Astrocyte of the hippocampus (primary cell): ENCODE measurements at places on chromosomes 5 and 9.

DNA sequence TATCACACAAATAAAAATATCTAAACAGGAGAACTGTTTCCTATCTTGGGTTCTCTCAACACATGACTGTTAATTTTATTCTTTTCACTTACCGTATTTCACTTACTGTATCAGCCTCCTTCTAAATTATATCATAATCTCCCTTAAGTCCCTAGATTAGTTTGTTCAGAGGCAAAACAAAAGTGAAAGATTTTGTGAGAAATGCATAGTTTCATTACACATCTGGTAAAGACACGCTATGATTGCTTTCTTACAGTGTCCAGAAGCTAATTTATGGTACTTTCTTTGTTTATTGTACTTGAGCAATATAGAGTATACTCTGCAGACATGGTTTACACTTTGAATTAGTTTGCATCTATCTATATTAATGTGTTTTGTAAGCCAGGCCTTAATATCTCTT is 159.7 kb upstream of the TLX3 start:
- no peak for DNase-seq

DNA sequence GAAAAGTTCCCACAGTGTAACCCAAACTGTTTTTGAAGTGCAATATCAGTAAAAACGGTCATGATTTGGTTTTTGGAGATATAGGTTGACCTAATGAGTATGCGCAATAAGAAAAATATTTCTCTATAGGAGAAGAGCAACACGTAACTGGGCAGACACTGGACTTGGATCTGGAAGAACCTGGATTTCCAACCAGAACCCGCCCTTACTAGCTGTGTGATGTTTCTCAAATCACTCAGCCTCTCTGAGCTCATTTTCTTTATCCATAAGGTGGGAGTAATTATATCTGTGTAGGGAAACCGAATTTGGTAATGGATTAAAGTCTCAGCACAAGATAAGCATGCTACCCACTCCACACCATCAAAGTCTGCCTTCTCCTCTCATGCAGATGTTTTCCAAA is 169.1 kb downstream of the COL23A1 start:
- no peak for DNase-seq

DNA sequence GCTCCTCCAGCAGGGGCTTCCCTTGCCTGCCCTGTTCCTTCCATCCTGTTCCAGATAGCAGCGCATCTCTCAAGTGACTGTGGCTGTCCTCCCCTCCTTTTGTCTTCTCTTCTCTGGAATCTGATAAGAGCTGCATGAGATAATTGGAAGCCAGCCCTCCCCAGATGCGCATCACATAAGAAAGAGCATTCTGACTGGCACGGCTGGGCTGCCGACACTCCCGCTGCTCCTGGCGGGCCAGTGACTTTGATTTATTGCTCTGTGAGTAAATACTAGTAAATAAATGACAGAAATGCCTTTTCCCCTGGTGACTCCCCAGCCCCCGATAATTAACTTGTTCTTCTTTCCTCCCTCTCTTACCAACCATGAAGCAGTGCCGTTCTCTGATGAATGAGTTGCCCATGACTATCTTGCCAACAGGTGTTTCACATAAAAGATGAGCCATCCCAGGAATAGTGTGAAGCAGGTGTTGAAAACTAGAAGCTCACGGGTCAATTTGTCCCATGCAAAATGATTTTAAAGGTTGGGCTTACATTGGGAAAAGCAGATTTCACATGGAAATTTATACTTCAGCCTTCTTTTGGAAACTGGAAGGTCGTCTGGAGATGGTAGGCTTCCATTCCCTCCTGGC is 212.3 kb downstream of the ERCC6L2 start:
- no peak for DNase-seq

- no peak for DNase-seq
These were observed 156.1 kb downstream of the LURAP1L start for GRCh38 chr9:12930906-12931305.

DNA sequence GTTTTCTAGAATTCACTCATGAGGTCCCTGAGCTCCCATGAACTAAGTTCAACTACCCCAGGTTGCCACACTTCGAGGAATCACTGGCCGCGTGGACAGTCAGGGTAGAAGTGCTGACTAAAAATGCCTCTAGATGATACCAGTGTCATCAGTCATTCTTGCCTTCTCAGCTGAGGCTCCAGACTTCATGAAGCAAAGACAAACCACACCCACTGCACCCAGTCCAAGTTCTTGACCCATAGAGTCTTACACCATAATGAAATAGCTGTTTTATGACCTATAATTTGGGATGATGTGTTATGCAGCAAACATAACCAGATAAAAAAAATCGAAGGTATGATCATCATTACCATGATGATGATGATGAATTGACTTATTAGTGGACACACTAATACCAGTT is 632.9 kb upstream of the TLE4 start:
- DNase-seq: no peak

DNA sequence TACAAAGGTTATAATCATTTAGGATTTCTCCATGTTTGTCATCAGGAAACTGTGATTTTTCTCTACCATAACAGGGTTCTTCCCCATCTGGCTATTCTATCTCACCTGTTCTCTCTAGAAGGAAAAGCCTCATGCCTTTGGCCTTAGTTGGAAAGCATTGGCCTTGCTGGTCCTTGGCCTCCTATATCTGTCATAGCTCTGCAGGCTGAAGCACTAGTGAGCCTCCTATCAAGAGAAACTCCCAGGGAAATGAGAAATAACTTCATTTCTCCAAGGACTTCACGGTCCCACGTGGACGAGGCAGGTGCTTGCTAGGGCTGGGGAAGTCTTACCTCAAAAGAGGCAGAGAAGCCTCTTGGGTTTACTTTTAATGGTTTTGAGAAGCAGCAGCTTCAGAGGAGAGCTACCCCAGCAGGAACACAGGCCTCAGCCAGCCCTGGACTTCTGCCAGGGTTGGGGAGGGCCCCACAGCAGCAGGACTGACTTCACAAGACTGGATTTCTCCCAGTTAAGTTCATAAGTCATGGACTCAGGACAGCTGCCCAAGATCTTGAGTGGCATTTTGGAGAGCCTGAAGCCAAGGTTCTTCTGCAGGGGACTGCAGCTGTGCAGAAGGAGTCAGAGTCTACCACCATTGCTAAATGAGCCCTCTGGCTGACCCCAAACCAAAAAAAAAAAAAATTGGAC is 15.8 kb upstream of the PSAT1 start:
- peak; percentile 86 for DNase-seq

DNA sequence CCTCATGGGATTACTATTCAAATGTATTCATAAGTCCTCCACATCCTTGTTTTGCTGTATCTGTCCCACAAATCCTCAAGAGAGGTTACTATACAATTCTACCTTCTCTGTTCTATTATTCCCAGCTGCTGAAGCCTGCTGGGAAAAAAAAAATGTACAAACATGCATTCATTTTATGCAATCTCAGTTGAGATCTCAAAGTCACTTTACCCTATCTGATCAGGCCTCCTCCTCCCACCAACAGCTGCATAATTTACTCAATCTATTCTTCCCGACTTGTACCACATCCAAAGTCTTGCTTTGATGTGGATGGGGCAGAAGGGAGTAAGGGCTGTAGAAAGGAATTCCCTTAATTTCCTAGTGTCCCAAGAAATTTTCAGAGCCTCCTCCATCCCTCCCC is 28.6 kb downstream of the PSIP1 start:
- peak; percentile 32 for DNase-seq

DNA sequence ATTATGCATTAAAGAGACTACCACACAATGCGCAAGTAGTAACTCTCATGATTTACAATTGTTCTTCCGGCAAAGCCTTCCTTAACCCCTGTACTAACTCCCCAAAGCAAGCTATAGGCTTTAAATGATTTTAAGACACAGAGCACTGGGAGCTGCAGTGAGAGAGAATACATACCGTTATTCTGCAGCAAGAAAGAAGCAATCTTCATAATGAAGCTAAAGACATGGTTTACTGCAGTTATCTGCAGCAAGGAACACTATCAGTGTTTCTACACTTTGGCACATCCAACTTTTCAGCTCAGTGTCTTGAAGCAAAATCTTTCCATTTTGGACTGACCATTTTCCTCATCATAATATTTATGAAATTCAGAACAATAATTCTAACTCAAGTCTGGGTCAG is 61.0 kb downstream of the ZFR start:
- DNase-seq: no peak

DNA sequence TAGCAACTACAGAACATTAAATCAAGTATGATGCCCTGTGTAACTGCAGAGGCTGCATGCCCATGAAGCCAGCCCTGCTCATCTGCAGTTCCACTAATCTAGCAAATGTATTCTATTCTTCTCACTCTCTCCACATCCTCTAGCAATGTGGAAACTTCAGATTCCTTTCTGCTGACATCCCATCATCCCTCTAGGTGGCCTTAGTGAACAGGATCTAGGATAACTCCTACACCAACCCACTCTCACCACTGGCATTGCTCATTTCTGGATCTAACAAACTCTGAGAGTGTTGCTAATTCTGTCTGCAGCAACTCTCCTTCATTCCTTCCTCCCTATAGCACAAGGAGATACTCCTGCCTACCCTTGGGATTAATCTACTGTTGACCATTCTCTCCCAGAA is 80.8 kb downstream of the FAM81B start:
- DNase-seq: peak; percentile 32

- no peak for DNase-seq
These were observed 603.9 kb downstream of the CDH12 start for GRCh38 chr5:22249209-22249729.

DNA sequence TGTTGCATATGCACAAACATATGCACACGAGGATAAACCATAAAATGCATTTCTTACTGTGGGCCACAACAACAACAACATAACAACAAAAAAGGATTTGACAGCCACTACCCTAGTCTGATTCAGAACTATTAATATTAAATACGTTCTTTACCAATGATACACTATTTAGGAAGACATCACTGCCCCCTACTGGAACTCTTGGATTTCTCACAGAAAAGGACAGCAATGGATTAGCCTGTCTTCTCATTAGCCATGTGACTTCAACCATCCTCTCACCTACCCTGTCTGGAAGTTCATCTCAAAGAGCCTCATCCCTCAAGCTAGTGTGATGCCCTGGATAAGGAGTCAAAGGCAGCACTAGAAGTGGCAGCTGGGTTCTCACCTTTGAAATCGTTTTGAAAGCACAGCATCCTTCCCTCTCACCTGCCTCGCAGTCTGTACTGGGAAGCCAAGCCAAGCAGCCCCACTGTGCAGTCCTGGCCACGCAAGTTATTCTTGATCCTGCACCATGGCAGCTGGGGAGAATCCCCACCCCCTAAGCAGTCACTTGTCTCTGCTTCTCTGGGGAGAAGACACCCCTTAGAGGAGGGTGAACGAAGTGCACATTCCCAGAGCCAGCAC is 64.6 kb downstream of the SH3TC2 start:
- peak; percentile 77 for DNase-seq

DNA sequence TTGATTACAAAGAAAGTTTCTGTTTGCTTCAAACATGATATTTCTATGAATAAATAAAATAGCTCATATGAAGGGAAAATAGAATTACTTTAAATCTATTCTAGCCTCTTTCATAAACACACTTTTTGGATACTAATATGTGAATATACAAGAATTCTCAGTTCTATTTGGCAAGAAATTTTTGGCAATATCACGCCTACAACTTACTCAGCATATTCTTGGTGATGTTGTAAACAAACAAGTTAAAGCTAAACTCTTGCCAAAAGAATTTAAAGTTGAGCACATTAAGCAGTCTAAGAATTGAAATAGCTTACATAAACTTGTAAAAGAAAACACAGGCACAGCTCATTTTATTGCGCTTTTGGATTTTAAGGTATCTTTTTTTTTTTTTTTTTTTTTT is 209.8 kb downstream of the CDH12 start:
- no peak for DNase-seq

DNA sequence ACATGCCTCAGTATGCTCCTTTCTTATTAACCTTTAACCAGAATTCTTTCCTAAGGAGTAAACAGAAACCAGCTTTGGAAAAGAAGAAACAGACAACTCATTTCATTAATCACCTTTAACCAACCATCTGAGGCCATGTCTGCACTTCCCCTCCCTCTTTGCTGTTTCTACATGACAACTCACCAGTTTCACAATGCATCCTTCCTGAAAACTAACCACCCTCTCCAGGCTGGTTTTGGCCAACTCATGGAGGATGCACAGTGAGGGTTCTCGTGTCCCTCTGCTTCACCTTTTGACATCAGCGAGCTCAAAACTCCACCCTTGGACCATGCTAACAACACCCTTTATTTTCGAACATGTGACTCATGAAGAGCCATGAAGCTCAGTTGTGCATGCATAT is 244.1 kb downstream of the ELAVL2 start:
- no peak for DNase-seq

DNA sequence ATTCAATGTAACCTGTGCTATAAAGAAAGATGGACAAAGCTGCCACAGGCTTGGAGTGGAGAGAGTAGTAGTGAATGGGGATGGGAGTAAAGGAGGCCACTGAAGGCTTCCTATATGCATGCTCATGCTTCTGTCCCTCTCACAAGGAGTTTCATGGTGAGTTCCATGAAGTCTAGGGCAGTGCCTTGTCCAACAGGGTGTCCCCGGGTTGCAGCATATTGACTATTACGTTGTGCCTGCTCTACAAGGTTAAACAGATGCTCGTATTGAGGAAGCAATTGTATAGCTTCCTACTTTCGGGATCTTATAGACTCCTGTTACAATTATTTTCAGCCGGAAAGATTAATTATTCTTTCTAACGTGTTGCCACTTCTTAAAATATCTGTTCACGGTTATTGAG is 129.1 kb upstream of the PIK3R1 start:
- DNase-seq: no peak

GRCh38 chr5:153584126-153584959 is 93.9 kb downstream of the GRIA1 start:
- DNase-seq: no peak

- no peak for DNase-seq
These were observed 85.9 kb downstream of the BOD1 start for GRCh38 chr5:173530547-173530946.

DNA sequence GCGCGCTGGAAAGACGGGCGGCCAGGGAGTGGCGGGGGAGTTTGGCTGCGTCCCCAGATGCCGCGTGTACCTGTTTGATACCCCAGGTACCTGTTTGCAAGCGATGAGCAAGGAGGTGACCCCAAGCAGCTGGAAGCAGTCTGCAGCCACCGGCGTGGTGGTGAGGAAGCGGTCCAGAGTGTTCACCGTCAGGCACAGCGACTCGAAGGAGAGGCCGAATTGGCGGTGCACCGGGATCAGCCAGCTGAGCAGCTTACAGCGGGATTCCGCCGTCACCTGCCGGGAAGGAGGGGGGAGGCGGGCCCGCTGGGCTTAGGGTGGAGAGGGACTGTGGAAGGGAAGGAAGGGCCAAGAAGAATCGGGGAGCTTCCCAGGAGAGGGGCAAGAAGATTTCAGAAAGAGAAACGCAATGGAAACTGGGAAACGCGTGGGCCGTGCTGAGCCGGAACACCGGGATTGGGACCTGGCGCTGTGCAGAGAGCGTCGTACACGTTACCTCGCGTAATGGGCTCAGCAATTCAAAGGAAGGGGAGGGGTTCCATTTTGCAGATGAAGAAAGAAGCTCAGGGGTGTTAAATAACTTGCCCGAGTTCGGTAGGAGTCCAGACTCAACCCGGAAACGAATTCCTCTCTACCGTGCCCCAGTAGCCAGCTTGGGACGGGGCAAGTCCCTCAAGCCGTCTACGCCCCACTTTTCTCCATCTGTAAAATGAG is 980 bp downstream of the CCNO start:
- peak; percentile 55 for DNase-seq
